ENCODE measurements at places on chromosomes 1 and 21.
A peak's percentile ranks its signal among the peaks of the same experiment; 100 is the strongest.

DNA sequence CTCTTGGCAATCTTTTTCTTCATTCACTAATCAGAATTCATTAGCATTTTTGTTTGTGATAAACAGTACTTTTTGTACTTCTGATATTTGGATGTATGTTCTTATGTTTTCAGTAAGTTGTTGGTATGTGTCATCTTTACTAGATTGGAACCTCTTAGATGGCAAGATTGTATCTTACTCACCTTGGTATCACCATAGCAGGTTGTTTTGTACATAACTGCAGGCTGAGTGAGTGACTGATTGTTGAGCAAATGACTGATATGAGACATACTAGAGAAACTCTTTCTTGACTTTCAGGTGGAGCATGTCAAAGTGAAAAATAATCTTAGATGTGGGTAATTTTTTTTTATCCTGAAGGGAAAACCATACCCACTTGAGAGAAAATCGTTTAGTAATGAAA is 173.7 kb downstream of the CLEC20A start:
- DNase-seq = no peak

DNA sequence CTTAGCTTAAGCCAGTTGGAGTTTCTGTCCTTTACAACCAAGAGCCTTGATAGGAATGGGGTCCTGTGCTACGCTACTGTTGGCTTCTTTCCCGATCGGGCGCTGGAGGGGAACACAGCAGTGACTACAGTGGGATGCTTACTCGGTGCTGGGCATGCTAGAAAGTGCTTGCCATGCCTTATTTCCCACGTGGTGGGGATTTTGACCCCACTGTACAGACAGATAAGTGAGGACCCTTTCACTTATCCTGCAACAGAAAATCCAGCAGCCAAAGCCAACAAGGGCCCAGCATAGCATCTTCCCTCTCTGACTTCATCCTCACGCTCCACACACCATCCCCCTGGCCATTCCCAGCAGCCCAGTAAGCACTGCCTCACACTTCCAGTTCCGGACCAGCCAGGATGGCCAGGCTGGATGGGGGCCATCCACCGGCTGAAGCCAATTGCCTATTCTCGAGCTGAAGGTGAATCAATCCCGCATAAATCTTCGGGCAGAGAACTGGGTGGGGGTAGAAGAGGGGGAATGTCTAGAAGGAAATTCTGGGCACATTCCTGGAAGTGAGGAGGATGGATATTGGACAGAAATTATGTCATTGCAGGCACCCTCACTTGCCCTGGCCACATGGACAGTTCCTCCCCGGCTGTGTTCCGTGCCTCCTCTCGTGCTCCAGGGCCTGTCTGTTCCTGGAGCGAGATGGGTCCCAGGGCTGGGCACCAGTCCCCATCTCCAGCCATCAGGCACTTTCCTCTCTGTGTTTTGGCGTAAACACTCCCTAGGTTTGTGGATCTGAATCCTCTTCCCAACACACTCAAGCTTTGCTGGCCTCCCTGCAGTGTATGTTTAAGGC is 2.0 kb upstream of the ABCG1 start:
- DNase-seq = no peak

DNA sequence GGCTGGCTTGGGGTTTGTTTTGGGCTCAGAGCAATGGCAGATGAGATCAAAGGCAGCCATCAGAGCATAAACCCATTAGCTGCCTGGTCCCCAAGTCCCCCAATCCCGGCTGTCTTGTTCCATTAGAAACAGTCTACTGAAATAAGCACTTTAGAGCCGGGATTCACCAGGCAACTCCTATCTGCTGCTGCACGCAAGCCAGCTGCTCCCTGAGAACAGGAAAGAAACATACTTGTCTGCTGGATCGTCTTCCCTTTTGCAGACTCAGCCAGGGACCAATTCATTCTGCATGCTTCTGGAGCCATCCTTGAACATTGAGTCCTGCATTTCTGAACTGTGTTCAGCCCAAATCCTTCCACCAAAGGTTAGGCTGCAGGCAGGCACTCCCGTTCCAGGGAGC is 21.8 kb downstream of the RXRG start:
- no peak for DNase-seq

DNA sequence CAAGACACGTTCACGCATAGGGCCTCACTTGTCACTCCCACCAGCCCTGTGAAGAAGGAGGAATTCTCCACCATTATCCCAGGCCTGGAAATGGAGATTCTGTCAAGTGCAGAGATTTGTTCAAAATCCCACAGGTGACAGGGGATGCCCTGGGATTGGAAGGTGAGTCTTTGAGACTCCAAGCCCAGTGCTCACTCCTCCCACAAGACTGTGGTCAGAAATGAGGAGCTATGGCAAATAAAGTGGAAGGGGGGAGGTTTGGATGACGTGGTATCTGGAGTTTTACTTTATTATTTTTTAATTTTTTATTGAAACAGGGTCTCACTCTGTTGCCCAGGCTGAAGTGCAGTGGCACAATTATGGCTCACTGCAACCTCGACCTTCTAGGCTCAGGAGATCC is 12.8 kb upstream of the FOXO6 start:
- DNase-seq = no peak

DNA sequence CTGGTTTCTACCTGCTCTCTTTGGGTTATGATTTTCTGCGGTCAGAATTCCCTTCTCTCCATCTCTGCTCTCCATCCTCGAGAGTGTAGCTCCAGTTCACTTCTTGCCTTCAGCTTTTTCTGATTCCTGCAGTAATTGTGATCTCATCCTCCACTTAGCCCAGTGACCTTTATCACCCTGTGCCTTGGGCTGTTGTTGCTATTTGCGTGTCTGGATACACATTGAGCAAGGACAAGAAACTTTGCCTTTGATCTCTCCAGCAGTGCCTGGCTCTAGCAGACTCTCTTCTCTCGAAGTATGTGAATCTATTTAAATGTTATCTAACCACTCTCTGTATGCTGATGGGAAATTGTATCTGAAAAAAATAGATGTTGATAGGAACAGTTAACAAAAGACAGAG is 76.4 kb upstream of the MARK1 start:
- DNase-seq = no peak

DNA sequence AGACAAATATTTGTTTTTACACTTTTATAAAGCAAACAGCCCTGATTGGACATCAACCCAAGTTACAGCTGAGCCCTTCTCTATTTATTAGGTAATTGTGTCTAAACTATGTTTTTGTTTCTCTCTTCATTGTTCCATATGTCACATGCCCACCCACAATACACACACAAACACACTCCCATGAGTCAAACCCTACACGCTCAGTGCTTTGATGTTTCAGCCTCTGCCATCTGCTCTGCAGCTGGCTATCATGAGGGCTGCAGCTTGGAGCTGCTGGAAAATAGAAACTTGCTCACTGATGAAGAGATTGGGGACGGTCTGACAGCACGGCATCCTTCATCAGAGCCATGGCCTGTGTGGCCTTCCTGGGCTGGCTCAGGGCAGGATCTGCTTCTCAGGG is 41.7 kb downstream of the PSMG1 start:
- DNase-seq = no peak

DNA sequence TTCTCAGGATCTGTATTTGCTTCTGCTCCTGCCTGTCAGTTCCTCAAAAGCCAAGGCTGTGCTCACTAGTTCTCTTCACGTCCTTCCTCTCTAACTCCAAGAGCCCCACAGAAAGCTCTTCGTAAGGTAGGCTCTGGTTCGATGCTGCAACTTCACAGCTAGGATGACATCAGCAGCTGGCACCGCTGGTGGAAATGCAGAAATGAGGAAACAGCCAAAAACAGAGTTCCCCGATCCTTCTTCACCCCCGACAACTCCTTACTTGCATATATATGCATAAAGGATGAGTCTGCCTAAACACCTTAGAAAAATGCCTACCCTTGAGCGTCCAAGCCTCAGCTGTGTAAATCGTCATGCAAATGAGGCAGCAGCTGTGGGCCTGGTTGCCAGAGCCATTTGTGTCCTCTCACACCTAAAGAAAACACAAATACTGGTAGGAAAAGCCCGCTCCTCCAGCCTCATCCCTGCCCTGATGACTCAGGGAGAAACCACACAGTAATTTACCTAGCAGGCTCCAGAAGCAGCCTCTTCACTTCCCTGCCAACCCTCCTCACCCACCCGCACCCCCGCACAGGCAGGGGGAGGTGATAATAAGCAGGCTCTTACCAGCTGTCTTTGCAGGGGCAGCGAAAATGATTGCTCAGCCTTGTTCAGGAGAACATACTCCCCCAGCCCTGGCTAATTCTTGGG is 28.2 kb downstream of the BATF3 start:
- peak; percentile 71 for DNase-seq

DNA sequence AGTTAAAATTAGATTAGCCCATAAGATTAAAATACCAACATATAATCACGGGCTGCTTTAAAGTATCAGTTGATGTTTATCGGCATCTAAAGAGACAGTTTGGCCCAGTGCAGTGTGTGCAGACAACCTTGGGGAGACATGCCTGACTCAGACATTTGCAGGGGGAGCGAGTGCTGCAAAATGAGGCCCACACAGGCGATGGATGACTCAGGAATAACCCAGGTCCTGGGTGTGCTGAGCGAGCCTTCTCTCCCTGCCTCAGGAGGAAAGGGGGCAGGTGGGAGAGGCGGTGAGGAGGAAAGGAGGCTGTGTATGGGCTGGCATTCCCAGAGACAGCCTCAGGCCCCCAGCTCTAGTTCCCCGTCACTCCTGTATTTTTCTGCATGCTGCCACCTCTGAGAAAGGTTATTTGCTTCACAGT is 9.0 kb downstream of the SLC9A1 start:
- DNase-seq = no peak
